Cardiac muscle cell (in vitro differentiated cells and primary cell): ENCODE measurements at places on chromosomes 16 and 17.
A peak's percentile ranks its signal among the peaks of the same experiment; 100 is the strongest.

DNA sequence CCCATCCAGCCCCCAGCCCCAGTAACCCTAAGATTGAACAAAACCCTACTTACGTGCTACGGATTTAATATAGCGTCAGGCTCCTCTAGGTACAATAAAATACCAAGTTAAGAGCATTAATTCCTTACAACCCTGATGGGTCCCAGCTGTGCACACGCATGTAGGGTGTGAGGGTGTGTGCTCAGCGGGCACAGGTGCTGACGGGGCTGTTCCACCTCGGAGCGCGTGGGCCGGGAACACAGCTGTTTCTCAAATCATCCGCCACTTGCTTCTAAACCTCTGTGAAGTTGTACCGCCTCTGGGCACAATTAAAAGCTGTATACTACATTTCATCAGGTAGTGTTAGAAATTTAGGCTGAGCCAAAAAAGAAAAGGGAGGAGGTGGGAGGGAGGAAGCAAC lies 478.6 kb downstream of the MAF start:
- DNase-seq: no peak

DNA sequence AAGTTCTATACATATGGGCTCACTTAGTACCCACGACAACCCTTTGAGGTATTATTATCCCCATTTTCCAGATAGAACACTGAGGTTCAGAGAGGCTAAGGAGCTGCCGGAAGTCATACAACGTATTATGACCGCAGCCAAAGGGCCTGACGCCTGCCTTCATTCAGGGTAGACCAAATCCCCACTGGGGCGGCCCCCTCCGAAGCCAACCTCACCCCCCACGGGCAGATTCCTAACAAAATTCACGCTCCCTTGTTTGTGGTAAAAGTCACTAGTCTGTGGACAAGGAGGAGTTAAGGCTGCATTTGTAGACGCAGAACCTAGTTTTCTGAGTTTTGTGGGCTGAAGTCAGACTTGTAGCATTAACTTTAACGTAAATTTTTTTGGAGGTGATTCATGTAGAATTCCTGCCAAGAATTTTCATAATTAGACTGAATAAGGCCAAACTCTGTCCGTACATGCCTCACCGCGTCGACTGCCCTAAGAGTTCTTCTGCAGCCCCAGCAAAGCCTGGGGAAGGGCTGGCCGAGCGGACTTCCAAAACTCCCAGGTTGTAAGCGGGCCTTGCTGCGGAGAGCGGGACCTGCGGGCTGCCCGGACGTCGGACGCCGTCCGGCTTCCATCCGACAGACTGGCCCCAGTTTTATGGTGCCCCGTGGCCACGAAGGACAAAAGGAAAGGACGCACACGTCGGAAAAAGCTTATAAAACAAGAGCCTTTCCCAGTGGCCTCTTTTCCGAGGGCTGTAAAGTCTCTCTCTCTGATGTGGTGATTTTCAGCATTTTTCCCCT lies 75.7 kb downstream of the NXN start:
- DNase-seq: peak; percentile 90

GRCh38 chr16:31455601-31456314 lies 3.5 kb upstream of the ARMC5 start:
- peak; percentile 37 for DNase-seq

GRCh38 chr17:27810902-27811557 lies 10.7 kb upstream of the NOS2 start:
- no peak for DNase-seq

DNA sequence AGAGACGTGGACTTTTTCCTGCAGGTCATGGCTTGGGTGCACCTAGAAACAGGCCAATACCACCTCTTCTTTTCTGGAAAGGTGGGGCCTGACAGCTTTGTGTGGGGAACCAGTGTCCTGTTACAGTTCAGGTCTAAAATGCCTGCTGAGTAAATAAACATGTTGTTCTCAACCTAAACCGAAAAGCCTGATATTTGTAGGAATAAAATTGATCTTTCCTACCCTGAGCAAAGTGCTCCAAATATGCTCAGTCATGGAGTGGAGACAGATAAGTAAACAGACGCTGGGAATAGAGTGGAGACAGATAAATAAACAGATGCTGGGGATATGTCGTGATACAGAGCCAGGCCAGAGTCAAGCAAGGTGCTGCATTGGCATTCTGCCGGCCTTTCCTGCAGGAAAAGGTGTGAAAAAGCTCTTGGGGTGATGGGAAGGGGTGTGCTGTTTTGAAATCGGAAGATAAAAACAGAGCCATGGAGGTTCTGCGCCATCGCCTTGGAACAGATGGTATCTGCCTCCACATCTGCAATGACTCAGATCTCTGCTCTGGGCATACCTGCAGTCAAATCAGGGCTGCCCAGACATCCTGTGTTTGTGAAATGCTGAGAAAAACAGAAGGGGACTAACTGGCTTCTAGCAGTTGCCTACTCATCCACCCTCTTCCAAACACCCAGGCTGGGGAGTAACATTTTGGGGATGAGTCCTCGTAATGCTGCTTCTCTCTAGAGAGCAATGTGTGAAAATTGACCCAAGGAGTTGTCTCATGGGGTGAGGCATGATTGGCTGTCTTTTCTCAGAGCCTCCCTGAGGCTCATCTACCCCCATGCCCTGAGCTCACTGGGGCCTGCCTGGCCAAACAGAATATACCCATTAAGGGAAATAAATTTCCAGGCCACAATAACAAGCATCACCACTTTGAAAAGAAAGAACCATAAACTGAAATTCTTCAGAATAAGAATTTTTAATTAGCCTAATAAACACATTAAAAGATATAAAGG lies 16.8 kb upstream of the TRPV2 start:
- no peak for DNase-seq

- DNase-seq: no peak
These were observed 558 bp downstream of the HSD3B7 start for GRCh38 chr16:30985401-30986128.

DNA sequence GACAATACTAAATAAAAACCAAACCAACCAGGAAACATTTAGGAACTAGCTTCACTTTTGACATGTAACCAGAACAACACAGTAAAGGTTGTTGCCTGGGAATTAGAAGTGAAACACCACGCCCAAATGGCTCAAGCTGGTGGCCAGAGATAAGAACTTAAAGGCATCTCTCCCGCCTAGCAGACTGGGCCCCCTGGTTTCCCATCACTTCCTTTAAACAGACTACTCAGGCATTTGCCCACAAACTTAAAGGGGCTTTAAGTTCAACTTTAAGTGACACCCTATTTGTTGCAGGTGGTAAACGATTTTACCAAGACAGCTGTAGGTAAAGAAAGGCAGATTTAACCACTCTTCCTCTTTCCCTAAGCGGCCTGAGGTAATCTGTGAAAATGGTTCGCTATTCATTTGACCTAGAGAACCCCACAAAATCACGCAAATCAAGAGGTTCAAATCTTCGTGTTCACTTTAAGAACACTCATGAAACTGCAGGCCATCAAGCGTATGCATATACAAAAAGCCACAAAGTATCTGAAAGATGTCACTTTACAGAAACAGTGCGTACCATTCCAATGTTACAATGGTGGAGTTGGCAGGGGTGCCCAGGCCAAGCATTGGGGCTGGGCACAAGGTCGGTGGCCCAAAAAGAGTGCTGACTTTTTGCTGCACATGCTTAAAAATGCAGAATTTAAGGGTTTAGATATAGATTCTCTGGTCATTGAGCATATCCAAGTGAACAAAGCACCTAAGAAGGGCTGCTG lies 40.8 kb upstream of the BPTF start:
- DNase-seq: no peak

DNA sequence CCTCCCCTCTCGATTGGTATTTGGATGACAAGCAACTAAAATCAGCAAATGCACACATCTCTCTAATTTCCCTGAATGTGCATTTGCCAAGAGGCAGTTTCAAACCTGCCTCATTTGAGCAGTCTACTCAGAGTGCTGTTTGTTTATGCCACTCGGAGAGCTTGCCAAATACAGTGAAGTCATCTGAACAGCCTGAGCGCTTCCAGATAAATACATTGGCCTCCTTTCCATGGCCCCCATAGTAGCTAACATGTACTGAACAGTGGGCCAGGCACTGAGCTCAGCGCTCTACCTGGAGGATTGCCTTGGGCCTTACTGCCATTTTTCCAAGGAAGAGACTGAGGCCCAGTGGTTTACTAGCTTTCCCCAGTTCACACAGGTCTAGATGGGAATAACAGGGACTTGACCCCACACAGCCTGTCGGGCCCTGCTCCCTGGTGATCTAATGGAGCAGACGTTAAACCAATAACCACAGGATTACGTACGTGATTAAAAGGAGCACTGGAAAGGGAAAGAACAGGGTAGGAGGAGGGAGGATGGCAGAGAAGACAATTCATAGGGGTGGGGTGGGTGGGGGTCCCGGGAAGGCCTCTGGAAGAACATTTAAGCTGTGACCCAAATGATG lies 18.7 kb upstream of the ANKRD40CL start:
- no peak for DNase-seq

DNA sequence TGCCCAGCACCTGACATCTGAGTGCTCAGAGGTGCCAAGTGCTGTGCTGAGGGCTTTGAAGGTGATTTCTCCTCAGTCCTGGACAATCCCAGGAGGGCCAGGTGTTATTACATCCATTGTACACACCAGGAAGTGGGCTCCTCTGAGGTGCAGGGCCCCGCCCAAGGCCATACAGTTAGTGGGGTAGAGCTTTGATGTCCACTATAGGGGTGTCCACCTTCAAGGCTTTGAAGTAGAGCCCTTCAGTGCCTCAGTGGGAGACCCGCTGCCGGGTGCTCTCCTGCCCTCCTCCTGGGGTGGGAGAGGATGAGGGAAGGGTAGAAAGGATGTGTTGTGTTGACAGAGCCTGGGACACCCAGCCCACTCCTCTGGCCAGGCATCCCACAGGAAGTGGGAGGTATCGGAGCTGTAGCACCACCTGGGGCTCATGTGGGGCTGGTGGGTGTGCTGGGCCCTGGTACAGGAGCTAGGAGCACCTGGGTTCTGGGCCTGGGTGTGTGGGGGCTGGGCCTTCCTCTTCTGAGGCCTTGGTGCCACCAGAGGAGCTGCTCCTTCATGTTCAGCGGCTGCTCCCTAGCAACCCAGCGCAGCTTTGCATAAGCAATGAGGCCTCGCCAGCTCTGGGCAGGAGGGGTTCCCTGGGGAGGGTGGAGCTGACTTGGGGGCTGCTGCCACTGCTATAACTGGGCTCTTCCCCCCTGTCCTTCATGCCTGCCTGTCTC lies 7.4 kb downstream of the LASP1 start:
- DNase-seq: no peak

- DNase-seq: no peak
These were observed 22.1 kb downstream of the NUBP1 start for GRCh38 chr16:10765772-10766171.

DNA sequence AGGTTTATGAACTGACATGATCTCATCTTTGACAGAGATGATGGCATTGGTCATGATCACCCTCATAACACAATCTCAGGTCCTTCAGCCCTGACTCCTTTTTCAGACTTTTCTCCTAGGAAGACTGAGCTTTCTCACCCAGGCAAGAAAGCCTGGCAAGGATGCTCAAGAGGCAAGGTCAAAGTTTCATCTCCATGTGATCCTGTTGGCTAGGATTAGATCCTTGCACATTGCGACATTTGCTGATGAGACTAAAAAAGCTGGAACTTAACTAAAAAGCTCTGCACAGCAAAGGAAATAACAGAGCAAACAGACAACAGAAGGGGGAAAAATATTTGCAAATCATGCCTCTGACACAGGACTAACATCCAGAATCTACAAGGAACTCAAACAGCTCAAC lies 444.1 kb upstream of the PSMD7 start:
- DNase-seq: no peak

GRCh38 chr17:66689221-66689620 lies 145.7 kb upstream of the CACNG5 start:
- no peak for DNase-seq

DNA sequence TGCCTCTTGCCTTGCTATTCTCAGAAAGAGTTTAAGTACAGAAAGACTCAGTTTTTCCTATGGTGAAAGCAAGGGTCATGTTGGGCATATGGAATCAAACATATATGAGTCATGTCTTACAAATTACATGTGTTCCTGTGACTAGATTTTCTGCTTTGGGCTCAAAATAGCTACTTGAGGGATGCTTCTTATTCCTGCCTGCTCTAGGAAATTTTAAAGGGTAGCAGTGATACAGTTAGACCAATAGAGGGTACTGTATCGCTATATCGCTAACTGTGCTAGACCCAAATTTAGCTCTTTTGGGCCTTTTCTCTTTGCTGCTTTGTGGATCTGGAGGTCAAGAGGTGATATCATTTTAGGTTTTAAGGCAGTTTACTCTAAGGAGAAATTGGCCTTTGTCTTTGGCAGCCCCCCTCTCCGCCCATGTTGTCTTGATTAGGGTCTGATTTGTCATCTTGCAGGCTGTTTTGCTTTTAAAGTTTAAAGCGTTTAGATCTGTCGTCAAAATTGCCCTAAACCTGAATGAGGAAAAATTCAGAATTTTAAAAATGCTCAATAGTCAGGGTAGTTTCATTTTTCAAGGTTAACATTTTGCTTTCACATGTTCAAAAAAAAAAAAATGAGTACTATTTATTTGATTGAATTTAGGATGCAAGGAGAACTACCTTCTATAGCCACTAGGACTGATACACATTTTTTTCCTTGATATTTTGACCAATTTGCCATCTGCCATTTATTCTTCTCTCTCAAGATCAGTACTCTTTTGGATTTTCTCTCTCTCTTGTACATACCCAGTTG lies 8.8 kb downstream of the NFATC3 start:
- DNase-seq: peak; percentile 31

DNA sequence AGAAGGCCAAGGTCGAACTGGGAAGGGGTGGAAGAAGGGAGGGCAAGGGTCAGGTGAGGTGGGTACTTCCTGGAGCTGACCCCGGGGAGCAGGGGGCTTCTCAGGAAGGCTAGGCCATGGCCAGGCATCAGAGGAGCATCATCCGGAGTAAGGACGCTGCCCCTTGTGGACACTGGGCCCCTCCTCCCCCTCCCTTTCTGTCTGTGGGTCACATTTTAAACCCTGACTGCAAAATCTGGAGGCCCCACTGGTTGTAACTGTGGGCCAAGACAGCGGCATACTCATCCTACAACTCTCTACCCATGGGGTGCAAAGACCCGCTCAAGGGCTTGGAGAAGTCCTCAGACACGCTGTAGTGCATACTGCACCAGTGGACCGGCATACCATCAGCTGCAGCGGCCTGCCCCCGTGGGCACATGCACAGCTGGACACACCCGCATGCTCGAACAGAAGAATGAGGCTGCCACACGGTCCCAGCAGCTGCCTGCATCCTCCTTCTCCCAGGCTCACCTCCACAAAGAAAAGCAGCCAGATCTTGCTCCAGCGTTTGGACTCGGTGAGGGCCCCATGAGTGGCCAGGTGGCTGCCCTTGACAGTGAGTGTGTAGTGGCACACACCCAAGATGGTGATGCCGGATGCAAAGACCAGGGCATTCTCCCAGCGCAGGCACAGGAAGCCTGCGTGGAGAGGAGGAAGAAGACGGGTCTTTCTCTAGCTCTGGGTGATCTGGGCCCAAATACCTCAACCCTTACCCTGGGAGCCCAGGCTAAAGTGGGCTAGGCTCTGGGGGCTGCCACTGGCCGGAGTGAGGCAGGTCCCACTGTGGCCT lies 1.2 kb downstream of the FADS6 start:
- DNase-seq: no peak

- DNase-seq: no peak
These were observed 124.3 kb downstream of the SOCS1 start for GRCh38 chr16:11131706-11132105.

- peak; percentile 26 for DNase-seq
These were observed 13.4 kb downstream of the SNX20 start for GRCh38 chr16:50667497-50668367.

- DNase-seq: no peak
These were observed 164.4 kb upstream of the TBX2 start for GRCh38 chr17:61235001-61235826.

- DNase-seq: peak; percentile 60
These were observed 60.3 kb upstream of the CIBAR2 start for GRCh38 chr16:85172455-85173145.
